Substantia nigra (tissue), 51 donors: ENCODE measurements at places on chromosomes 16 and 17.

GRCh38 chr17:71302721-71303549 lies 817.9 kb upstream of the SOX9 start:
- no peak for DNase-seq

GRCh38 chr16:73523209-73523608 lies 475.3 kb upstream of the ZFHX3 start:
- no peak for DNase-seq

DNA sequence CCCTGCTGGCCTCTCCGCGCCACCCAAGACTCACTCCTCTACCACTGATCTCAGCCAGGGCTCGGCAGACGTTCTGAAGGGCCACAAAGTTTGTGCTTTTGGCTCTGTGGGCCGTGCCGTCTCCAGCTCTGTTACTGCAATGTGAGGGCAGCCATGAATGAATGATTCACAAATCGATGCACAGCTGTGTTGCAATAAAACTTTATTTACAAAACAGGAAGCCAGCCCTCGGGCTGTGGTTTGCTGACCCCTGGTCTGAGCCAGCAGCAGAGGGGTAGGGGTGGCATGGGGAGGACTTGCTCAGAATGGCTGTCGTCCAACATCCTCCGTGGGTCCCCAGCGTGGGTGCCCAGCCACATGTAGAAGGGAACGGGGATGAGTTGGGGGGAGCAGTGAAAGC lies 63.0 kb upstream of the PVALEF start:
- no peak for DNase-seq

DNA sequence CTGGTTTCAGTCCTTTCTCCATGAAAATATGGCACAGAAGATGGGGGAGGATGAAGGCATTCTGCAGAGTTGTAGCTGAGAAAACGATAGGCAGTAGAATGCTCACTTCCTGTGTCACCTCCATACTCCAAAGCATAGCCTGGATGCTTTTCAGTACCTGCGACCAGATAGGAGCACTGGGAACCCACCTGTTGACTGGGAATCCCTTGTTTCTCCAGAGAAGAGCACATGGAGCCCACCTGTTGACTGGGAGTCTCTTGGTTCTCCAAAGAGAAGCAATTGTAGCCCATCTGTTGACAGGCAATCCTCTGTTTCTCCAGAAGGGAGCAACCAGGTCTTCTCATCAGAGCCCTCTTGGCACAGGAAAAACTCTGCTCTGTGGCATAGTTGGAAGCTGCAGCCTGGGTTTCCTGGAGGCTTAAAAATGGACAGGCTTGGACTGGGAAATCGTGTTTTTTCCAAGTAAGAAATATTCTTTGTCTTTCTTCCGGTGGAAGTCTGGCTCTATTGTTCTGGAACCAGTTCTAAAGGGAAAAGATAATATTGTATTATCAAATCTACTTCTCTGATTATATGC lies 13.2 kb downstream of the TERF2IP start:
- no peak for DNase-seq

DNA sequence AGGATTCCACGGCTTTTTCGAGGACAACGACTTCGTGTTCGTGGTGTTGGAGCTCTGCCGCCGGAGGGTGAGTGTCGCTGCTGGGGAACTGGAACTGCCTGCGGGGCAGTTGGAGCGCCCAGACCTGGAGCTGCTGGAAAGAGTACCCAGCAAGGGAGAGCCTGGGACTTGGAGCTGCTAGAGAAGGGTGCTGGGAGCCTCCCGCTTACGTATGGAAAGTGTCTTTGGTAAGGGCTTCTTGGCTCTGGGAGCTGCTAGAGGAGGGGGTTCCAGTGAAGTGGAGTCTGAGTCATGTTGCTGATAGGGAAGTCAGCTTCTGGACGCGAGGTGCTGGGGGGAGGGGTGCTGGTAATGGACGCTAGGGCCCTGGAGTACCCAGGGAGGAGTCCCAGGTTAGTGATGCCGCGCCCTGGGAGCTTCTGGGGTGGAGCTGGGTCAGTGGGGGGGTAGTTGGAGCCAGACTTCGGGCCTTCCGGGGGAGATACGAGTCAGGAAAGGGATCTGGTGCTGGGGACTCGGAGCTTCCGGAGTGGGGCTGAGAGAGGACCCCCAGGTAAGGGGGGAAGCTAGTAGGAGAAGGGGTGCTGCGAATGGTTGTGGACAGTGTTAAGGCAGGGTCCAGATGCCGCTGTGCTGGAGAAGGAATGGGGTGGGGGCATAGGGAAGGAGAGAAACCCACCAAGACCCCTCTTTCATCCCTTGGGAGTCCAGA lies 741 bp downstream of the PLK1 start:
- no peak for DNase-seq

DNA sequence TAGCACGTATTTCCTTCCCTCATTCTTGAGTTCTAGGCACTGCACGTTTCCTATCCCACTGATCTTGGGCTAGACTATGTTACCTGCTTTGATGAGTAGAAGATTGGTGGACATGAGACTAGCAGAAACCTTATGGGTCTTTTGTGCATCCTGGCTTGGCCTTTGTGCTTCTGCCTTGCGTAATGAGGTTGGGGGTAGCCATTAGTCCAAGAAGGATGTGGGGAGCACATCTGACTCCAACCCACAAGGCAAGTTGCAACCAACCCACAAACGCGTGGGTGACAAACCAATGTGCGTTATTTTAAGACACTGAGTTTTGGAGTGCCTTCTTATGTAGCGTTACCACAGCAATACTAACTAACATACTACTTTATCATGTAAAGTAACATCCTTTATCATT lies 180.4 kb upstream of the IRX5 start:
- DNase-seq: no peak
